ENCODE measurements at places on chromosomes 3 and 15.

GRCh38 chr3:45844616-45845015 is 2.7 kb upstream of the LZTFL1 start:
- peaks cover 14% of the 10 kb centered on the region for H3K4me1 ChIP-seq
- no peak overlapping the region for H3K27ac ChIP-seq
- no peaks in the 10 kb centered on the region for H3K36me3 ChIP-seq
- DNase-seq: no peak

DNA sequence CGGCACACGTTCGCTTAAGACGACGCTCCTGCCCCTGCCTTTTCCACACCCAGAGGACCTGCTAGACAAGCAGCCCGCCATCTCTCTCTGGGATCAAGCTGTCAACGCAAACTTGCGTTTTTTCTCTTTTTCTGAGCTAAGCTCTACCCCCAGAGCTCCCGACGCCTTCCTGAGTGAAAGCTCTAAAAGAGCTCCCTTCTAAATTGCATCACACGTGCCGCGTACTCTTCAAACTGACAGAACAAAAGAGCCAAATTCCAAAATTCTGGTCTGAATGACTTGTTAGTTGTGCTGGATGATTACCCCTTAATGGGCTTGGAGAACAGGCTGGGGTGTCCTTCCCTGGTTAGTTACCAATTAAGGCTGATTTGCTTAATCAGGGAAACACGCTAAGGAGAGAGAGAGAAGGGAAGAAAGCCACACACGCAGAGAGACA is 81.2 kb downstream of the MDFIC2 start:
- H3K4me1 ChIP-seq: no peaks in the 10 kb centered on the region
- DNase-seq: no peak
- no peak overlapping the region for H3K27ac ChIP-seq
- H3K4me3 ChIP-seq: no peak overlapping the region
- H3K27me3 ChIP-seq: no peaks in the 10 kb centered on the region

DNA sequence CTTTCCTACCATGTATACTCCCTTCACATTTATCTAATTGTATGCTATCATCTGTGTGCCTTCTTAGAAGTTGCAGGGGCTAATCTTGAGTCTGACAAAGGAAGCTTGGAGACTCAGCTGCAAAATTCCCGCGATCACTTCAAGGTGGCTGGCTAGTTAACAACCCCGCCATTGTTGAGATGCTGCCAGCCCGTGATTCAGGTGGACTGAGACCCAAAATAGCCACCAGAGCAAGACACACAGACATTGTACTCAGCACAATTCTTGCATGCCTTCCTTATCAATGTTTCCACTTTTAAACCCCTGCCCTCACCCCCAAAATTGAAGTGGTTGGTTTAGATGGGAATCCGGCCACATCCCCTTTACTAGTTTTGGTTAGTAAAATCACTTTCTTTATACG is 225.8 kb upstream of the ZNF717 start:
- H3K4me1 ChIP-seq: no peaks in the 10 kb centered on the region
- no peaks in the 10 kb centered on the region for H3K27me3 ChIP-seq
- H3K4me3 ChIP-seq: no peak overlapping the region

DNA sequence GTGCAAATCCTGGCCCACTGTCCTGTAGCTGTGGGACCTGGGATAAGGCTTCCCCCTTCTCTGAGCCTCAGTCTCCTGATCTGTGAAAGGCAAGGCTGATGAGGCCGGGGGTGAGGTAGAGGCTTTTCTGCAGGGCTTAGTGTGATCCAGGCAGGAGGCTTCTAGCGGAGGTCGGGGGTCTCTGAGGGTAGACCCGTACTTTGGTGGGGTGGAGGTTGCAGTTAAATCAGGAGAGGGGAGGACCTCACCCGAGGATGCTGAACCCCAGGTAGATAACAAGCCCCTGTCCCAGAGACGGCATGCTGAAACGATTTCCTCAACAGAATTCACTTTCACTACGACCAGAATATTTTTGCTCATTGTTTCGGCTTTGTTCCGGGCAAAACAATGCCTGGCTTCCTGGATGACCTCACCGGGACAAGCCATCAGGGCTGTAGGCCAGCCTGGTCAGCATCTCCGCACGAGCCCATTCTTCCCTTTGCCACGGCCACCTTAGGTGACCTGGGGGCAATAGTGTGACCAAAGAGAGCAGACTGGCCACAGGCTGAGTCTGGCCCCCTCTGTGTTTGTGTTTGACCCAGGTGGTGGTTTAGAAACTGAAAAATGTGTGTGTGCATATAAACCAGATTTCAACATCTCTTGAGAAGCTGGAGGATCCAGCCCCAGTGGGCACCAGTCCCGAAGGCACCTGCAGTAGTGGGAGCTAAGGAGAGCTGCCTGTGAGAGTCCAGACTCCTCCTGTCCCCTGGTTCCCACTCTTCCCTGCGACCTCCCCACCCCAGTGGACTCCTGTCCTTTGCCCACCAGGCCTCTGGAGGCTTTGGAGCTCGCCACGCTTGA is 33.0 kb downstream of the SLC6A6 start:
- H3K27me3 ChIP-seq: no peaks in the 10 kb centered on the region
- no peak overlapping the region for H3K4me3 ChIP-seq
- peaks cover 74% of the 10 kb centered on the region for H3K4me1 ChIP-seq
- no peak overlapping the region for H3K27ac ChIP-seq
- no peak for DNase-seq

Data from Karpas-422 (cell line).